ENCODE measurements at places on chromosomes 4 and X. TPM values are rescaled to one million over a fixed set of nuclear protein-coding genes. Genes with fewer than 3 reads are reported as not detected.

GRCh38 chrX:153019166-153019565, 25.2 kb upstream of the PNMA5 start:
- no peaks in the 10 kb centered on the region for H3K27me3 ChIP-seq
- H3K4me1 ChIP-seq, result peaks cover 14% of the 10 kb centered on the region
- H3K36me3 ChIP-seq, result no peaks in the 10 kb centered on the region
- no peak overlapping the region for H3K27ac ChIP-seq
- no peak overlapping the region for H3K4me3 ChIP-seq

- peak within 1 kb of the TSS; percentile 4 for H3K27ac ChIP-seq
- no peaks in the 10 kb centered on the region for H3K27me3 ChIP-seq
- DNase-seq, result peak; percentile 63
- H3K36me3 ChIP-seq, result no peaks in the 10 kb centered on the region
- H3K4me1 ChIP-seq, result peaks cover 4% of the 10 kb centered on the region
These were observed at the start of gene EDA for GRCh38 chrX:69615779-69616456. TSS of gene EDA (plus strand) at chrX:69616113.

- H3K4me3 ChIP-seq, result no peak overlapping the region
- H3K27me3 ChIP-seq, result no peaks in the 10 kb centered on the region
- DNase-seq, result no peak
- no peaks in the 10 kb centered on the region for H3K36me3 ChIP-seq
- H3K27ac ChIP-seq, result peak overlapping the region; percentile 55
These were observed 110.8 kb downstream of the AFAP1 start for GRCh38 chr4:7828793-7829301.

DNA sequence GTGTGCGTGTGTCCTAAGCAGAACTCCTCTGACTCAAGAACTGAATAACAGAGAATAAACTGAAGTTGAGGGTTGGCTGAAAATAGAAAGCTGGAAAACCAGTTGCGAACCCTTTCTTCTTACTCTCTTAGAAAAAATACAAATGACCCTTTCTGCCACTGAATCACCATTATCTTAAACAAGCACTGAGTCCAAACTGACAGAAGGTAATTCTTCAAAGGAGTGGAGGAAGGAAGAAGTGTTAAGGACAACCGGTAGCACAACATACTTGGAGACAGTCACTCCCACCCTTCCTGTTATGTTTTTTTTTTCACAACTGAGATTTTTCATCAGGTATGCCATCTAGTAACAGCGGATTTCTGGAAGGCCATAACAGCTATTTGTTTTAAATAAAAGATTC, 38.1 kb downstream of the HELQ start:
- peaks cover 35% of the 10 kb centered on the region for H3K36me3 ChIP-seq
- no peaks in the 10 kb centered on the region for H3K4me1 ChIP-seq
- no peak for DNase-seq
- no peaks in the 10 kb centered on the region for H3K27me3 ChIP-seq

GRCh38 chrX:73215246-73215645, 595 bp upstream of the NAP1L2 start:
- H3K27me3 ChIP-seq, result no peaks in the 10 kb centered on the region
- H3K27ac ChIP-seq, result peak overlapping the region; percentile 54
- H3K4me3 ChIP-seq, result peak overlapping the region; percentile 69
- H3K4me1 ChIP-seq, result peaks cover 21% of the 10 kb centered on the region

DNA sequence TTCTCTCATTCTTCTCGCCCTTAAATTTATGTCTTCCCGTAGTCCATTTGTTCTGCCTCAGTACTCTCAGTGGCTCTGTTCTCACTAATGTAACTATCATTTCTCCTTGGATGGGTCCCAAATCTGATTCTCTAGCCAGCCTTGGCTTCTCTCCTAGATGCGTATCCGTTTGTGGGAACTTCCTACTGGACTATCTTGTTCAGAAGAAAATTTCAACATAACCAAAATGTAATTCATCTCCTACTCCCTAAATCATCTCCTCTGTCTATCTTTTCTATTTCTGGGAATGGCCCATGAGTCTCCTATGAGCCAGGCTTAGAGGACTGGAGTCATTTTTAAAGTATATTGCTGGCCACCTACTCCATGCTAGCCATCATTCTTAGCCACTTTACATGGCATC, 4.4 kb upstream of the C4orf36 start:
- no peaks in the 10 kb centered on the region for H3K36me3 ChIP-seq
- H3K27me3 ChIP-seq, result no peaks in the 10 kb centered on the region
- peaks cover 11% of the 10 kb centered on the region for H3K4me1 ChIP-seq
- no peak for DNase-seq

DNA sequence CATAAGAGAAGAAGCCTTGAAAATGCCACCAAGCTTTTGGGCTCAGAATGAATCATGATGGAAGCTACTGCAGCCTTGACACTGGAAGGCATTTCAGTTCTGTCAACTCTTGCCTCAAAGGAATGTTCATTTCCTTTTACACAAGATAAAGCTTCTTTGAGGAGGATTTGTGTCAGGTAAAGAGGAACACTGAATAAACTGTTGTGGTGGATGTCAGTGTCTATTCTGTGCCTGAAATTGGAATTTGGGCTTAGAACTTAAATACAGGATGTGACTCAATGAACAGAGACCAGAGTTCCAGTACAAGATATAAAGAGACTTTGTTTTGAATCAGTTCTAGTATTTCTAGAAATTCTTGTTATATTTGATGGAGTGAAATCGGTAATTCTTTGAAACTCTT, 313.2 kb downstream of the PACRGL start:
- no peak overlapping the region for H3K27ac ChIP-seq
- no peaks in the 10 kb centered on the region for H3K36me3 ChIP-seq
- no peaks in the 10 kb centered on the region for H3K4me1 ChIP-seq
- H3K27me3 ChIP-seq, result no peaks in the 10 kb centered on the region
- H3K4me3 ChIP-seq, result no peak overlapping the region

- H3K36me3 ChIP-seq, result no peaks in the 10 kb centered on the region
- no peaks in the 10 kb centered on the region for H3K27me3 ChIP-seq
- no peaks in the 10 kb centered on the region for H3K4me1 ChIP-seq
- no peak overlapping the region for H3K4me3 ChIP-seq
These were observed 69.5 kb downstream of the SHROOM2 start for GRCh38 chrX:9855561-9856283.

DNA sequence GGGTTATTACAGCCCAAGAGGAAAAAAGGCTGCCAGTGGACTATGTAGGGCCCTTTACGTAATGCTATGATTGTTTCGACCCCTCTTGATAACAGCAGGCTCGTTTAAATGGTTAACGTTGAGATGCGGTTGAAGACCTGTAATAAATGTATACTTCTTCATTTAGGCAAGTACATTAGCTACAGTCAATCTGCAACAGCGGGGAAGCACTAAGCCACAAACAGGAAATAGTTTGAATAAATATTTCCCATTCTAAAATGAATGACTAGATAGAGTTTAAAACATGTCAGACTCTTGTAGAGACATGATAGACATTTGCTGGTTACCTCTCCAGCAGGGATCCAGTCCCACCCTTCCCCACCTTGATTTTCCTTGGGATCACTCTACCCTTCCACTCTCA, 38.1 kb upstream of the STIM2 start:
- no peak overlapping the region for H3K27ac ChIP-seq
- DNase-seq, result peak; percentile 19
- H3K4me3 ChIP-seq, result no peak overlapping the region
- peaks cover 16% of the 10 kb centered on the region for H3K4me1 ChIP-seq

DNA sequence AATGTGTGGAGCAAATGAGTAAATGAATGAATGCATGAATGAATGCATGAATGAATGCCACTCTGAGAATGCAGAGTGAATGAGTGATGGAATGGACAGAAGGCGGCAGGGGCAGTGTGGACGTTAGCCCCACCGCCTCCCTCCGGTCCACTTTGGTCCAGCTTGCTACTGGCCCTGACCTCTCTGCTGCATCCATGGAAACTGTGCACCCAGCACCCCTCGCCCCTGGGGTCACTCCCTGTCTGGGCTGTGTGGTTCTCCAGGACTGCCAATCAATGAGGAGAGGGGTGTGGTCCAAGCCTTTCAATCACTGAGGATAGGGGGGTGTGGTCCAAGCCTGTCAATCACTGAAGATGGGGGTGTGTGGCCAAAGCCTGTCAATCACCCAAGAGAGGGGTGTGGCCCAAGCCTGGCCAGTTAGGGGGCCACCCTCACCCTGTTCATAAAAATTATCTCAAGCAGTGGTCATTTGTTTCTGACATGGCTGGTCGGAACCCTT, 39.2 kb upstream of the ASMTL start:
- H3K36me3 ChIP-seq, result peaks cover 46% of the 10 kb centered on the region
- H3K27ac ChIP-seq, result no peak overlapping the region
- no peaks in the 10 kb centered on the region for H3K27me3 ChIP-seq
- peaks cover 11% of the 10 kb centered on the region for H3K4me1 ChIP-seq
- H3K4me3 ChIP-seq, result no peak overlapping the region

GRCh38 chr4:173498023-173498422, 32.0 kb downstream of the HAND2 start:
- no peak overlapping the region for H3K4me3 ChIP-seq
- H3K27me3 ChIP-seq, result peaks cover 5% of the 10 kb centered on the region
- H3K36me3 ChIP-seq, result no peaks in the 10 kb centered on the region
- peaks cover 21% of the 10 kb centered on the region for H3K4me1 ChIP-seq
- H3K27ac ChIP-seq, result no peak overlapping the region

- no peaks in the 10 kb centered on the region for H3K4me1 ChIP-seq
- H3K27me3 ChIP-seq, result no peaks in the 10 kb centered on the region
- no peak overlapping the region for H3K4me3 ChIP-seq
These were observed 332.4 kb downstream of the ARHGAP24 start for GRCh38 chr4:85807247-85807950.

GRCh38 chrX:87518504-87518903, 902 bp downstream of the KLHL4 start:
- no peaks in the 10 kb centered on the region for H3K4me1 ChIP-seq
- H3K27me3 ChIP-seq, result no peaks in the 10 kb centered on the region
- H3K36me3 ChIP-seq, result no peaks in the 10 kb centered on the region
- H3K27ac ChIP-seq, result no peak overlapping the region

- DNase-seq, result no peak
- H3K36me3 ChIP-seq, result no peaks in the 10 kb centered on the region
- H3K27ac ChIP-seq, result no peak overlapping the region
- H3K4me1 ChIP-seq, result no peaks in the 10 kb centered on the region
These were observed 37.0 kb upstream of the GPRIN3 start for GRCh38 chr4:89344571-89344970.

- H3K4me3 ChIP-seq, result peak overlapping the region; percentile 14
- H3K27ac ChIP-seq, result no peak overlapping the region
- H3K4me1 ChIP-seq, result no peaks in the 10 kb centered on the region
- H3K27me3 ChIP-seq, result no peaks in the 10 kb centered on the region
These were observed 45.7 kb downstream of the ZNF721 start for GRCh38 chr4:453267-453666.

GRCh38 chr4:71283642-71284257, 55.1 kb upstream of the SLC4A4 start:
- no peaks in the 10 kb centered on the region for H3K36me3 ChIP-seq
- H3K4me1 ChIP-seq, result no peaks in the 10 kb centered on the region
- no peak overlapping the region for H3K27ac ChIP-seq
- H3K4me3 ChIP-seq, result no peak overlapping the region

DNA sequence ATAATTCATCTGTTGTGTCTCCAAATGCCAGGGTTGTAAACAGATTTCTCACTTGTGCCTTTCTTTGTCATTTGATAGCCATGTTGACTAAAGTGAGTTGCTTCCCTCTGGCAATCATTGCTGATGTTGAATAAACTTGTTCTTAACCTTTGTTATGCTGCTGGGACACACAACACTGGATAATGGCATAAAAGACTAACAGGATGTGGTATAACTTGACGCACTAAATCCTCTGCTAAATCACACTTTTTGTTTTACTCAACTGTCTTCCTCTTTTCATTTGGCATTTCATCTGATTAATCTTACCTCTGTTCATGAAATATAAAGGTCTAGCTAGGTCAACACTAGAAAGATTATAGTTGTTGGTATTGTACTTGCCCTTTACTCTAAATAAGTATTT, 17.6 kb upstream of the CXCL5 start:
- H3K36me3 ChIP-seq, result no peaks in the 10 kb centered on the region
- H3K4me3 ChIP-seq, result no peak overlapping the region
- no peaks in the 10 kb centered on the region for H3K4me1 ChIP-seq

DNA sequence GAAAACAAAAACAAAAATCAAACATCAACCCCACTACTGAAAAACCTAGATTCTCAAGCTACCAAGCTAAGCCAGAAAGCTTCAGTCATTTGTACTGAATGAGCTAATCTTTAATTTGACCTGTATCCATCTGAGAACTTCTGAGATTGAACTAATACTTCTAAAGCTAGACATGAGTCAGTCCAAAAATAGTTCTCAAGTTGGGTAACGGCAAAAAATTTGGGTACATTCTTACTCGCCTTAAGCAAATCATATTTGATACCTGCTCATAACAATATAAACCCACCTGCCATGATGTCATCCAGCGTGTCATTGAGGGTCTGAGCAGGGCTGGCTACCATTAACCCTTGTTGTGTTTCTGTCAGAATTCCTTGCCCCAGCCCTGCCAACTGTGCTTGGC, 69.7 kb upstream of the COX18 start:
- no peak for DNase-seq
- H3K4me1 ChIP-seq, result no peaks in the 10 kb centered on the region
- no peaks in the 10 kb centered on the region for H3K27me3 ChIP-seq
- no peak overlapping the region for H3K27ac ChIP-seq
- no peak overlapping the region for H3K4me3 ChIP-seq

DNA sequence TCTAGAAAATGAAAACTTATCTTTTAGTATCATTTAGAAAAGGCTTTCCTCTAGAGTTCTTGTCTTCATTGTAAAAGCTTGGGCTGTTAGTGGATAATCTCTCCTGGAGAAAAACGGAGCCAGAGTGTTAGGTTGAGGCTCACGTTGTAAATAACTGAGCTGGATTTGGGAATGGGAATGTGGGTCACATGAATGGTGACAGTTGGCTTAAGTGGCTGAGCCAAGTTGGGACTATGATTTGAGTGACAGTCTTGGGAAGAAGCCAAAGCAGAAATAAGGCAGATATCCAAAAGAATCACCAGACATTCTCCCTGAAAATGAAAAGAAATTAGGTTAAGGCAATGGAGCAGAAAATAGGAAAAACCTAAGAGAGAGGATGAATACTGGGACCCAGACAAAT, 33.6 kb upstream of the PDGFC start:
- H3K4me1 ChIP-seq, result no peaks in the 10 kb centered on the region
- no peak for DNase-seq
- no peaks in the 10 kb centered on the region for H3K27me3 ChIP-seq
- no peak overlapping the region for H3K27ac ChIP-seq
- no peak overlapping the region for H3K4me3 ChIP-seq

Gene GABRQ
- not detected for total RNA-seq

Gene GRK4
- 3.2 TPM for total RNA-seq

Gene GPR173
- not detected for total RNA-seq

Gene SSX1
- not detected for total RNA-seq

Gene CDKL5
- total RNA-seq, result 5.0 TPM

Gene RBM41
- total RNA-seq, result 27.8 TPM

Gene ZNF630
- 6.1 TPM for total RNA-seq

Gene BEX4
- 39.6 TPM for total RNA-seq
